ENCODE measurements at places on chromosomes 4 and X.

DNA sequence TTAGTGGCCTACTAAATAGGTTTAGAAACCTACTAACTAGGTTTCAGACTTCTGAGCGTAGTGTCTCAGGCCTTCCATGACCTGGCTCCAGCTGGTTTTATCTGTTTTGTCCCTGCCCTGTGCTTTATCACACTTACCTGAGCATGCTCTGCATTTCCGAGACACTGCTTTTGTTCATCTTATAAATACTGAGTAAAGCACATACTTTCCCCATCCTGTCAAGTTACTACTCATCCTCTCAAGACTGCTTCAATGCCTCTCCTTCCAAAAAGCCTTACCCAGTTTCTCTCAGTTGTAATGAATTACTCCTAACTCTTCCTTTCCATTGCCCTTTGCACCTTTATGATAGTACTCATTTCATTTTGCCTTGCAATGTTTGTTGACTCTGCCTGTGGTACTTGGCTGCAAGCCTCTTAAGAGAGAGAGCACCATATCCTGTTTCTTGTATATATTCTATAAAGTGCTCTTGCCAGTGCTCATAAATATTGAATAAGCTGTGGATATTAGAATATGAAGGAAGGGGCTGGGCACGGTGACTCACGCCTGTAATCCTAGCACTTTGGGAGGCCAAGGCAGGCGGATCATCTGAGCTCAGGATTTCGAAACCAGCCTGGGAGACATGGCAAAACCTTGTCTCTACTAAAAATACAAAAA, 34.4 kb downstream of the SLAIN2 start:
- peak; percentile 96 for DNase-seq

- DNase-seq = no peak
Observed at GRCh38 chr4:43619219-43619618, 726.7 kb downstream of the GRXCR1 start.

GRCh38 chr4:178812866-178813265, 1370.6 kb upstream of the AGA start:
- DNase-seq = no peak

- no peak for DNase-seq
Observed at GRCh38 chr4:124118061-124118460, 594.5 kb downstream of the ANKRD50 start.

DNA sequence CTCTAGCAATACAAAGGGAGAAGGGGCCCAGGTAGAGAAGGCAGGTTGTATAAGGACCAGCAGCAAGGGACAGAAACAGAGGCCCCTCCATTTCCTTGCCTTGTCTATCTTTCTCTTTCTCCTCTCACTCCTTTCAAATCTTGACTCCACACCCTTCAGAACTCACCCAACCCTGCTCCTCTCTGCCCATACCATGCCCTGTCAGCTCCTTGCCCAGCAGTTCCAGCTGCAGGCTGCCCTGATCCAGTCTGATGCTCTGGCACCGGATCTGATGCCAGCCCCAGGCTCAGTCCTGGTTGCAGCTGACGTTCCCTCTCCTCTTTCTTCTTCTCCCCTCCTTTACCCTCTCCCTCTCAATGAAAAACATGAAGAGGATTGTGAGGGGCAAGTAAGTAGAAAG, 291.2 kb downstream of the FBXW7 start:
- no peak for DNase-seq

- no peak for DNase-seq
Observed at GRCh38 chr4:1790005-1790404, 3.1 kb upstream of the FGFR3 start.

- DNase-seq = peak; percentile 57
Observed at GRCh38 chr4:7328913-7329638, 105.7 kb downstream of the PSAPL1 start.

- DNase-seq = peak; percentile 21
Observed at GRCh38 chr4:16263056-16263455, 36.8 kb upstream of the TAPT1 start.

- DNase-seq = no peak
Observed at GRCh38 chr4:41365681-41366080, 109.0 kb downstream of the UCHL1 start.

Data from IMR-90 (cell line).